Esophagus muscularis mucosa (tissue), 4 donors: ENCODE measurements at places on chromosomes 12 and 14.
A peak's percentile ranks its signal among the peaks of the same experiment; 100 is the strongest.

DNA sequence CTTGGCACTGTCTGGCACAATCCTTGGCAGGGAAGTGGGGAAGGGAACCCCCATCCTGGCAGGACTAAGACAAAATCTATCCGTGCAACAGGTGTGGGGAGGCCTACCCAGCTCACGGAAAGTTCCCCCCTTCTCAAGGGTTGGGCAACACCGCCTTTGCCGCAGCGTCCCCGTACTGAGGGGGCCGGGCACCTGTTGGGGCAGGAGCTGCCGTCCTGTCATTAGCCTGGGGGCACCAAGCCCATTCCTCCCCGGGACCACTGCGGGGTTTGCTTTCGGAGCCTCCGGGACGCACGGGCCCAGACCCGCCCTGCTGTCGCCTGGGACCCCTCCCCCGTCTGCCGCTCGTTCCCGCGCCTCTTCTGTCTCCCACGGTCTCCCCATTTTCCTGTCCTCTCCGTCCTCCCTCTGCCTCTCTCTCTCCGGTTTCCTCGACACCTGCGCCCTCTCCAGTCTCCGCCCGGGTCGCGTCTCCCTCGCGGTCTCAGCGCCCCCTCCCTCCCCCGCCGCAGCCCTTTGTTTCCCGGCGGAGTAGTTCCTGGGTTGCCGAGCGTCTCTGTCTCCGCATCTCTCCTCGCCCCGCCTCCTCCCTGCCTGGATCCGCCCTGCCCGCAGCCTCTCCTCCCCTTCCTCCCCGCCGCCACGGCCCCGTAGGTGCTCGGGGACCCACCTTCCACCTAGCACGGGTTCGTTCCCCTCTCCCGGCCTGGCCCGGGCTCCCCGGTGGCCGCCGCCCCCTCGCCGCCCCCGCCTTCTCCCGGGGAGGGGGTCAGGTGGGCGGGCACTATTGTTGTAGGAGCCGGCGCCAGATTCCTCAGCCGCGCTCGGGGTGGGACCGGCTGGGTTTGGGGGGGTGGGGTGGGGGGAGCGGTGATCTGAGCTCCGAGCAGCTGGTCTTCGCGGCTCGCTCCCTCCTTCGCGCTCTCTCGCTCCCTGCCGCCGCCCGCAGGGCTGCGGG is at the start of gene CACNB3:
Gene CACNB3 (plus strand): TSS at position 624 of the 958 bp plus-strand sequence. CDS start 434 bp downstream, outside the sequence.
- DNase-seq, result no peak

GRCh38 chr14:77319422-77319821 is 1.3 kb downstream of the POMT2 start:
- DNase-seq, result no peak

DNA sequence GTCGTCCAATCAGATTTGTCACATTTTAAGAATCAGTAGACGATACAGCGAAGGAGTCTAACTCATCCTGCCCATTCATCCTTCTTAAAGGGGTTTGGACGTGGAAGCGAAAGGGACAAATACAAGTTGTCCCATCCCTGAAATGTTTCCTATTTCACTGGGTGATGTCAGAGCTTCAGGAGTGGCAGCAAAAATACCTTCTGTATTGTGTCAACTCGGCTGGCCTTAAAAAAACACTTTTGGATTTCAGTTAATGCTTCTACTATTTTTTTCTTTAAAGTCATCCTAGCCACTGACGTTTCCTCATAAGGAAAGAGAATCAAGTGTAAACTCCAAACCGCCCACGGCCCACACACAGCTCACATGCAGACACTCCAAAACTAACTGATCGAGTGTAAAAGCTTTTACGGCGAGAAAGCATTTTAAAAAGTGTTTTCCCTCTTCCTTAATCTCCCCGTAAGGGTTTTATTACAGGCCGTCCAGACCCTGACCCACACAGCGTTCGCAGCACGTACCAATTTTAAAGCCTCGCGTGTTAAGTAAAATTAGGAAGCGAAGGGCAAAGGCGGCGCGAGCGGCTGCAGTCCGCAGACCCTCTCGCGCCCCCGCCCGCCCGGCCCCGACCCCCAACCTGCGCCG is 593 bp downstream of the CFL2 start:
- DNase-seq, result no peak

DNA sequence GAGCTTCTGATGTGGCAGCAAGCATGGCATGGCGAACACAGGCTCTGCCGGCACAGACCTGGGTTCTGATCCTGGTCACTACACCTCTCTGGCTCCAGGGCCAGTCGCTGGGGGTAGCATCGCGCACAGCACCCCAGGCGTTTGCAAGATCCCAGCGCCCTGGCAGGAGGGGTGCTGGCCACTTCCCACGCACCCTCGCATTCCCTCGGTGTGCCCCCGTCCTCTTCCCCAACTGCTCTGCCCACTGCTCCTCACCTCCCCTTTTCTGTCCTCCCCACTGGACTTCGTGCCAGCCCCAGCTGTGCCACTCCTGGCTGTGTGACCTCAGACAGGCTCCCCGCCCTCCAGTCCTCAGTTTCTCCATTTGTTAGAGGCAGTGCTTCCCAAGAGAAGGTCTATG is 2.8 kb downstream of the CDK2AP1 start:
- no peak for DNase-seq

DNA sequence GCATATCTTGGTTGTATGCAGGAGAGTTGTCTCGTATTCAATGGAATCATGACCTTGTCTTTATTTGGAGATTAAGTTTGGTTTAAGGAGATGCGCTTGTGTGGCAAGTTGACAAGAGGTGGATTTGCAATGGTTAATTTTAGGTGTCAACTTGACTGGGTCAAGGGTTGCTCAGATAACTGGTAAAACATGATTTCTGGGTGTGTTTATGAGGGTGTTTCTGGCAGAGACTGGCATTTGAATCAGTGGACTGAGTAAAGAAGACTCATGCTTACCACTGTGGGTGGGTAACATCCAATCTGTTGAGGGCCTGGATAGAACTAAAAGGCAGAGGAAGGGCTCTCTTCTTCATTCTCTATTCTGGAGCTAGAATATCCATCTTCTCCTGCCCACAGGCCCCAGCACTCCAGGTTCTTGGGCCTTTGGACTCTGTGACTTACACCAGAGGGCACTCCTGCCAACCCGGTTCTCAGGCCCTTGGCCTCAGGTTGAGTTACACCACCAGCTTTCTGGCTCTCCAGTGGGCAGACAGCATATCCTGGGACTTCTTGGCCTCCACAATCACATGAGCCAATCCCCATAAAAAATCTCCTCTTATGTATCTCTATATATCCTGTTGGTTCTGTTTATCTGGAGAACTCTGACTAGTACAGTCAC is 141.5 kb upstream of the ARID2 start:
- DNase-seq, result peak; percentile 55

GRCh38 chr12:6084261-6084968 is 40.1 kb downstream of the VWF start:
- no peak for DNase-seq

DNA sequence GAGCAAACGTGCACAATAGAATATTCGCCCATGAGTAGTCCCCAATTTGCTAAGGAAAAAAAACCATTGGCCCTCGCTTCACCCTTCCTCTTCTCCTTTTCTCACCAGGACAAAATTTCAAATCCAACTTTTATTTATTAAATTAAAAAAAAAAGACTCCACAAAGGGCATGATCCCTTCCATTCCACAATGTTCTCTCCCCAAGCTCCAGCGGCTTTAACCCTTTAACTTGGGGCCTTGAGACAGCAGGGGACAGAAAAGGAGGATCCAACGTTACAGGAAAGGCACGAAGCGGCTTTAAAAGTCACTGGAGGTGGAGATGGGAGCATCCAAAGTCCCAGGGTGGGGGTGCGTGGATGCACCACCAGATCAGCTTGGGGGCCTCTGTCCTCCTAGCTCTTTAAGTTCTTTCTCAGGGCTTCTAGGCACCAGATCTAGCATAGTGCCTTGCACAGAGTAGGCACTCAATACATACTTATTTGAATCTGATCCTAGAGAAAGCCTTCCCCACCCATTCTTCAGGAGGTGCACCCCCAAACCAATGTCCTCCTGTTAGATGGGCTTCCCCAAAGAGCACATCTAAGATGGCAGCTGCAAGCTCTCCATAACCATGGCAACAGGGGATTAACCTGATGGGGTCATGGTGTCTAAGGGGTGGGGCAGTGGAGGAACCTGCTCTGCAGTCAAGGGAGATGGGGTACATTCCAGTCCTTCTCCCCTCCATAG is 5.2 kb upstream of the AAAS start:
- DNase-seq, result no peak

DNA sequence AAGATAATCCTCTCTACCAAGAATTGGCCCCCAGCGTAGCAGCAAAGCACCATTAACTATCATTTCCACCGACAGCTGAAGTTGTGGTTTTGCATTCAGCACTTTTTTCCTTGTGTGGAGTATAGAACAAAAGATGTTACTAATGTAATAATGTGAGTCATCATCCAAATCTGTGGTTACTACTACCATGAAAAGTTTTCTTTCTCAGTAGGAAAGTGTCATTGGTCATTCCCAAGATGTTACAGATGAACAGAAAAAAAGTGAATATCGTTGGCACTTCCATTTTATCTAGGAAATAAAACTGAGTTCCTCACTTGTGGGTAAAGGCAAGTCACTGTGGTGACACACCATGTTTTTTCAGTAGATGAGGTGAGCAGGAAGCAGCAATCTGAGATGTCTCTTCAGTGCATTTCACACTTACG is 30.3 kb upstream of the IFNG start:
- DNase-seq, result no peak

GRCh38 chr14:104817930-104818713 is 17.2 kb downstream of the ZBTB42 start:
- no peak for DNase-seq

- no peak for DNase-seq
Observed at GRCh38 chr12:131758016-131758739, 47.3 kb downstream of the SFSWAP start.

DNA sequence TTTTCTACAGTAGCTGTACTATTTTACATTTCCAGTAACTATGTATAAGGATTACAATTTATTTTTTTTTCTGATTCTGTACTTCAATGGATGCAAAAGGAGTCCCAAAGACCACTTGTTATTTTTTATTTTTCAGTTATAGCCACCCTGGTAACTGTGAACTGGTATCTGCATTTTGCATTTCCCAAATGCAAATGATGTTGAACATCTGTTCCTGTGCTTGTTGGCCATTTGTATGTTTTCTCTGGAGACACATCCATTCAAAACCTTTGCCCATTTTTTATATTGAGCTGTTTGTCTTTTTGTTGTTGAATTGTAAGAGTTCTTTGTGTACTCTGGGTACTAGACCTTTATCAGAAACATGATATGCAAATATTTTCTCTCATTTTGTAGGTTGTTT is 485.6 kb downstream of the LRIG3 start:
- DNase-seq, result no peak

DNA sequence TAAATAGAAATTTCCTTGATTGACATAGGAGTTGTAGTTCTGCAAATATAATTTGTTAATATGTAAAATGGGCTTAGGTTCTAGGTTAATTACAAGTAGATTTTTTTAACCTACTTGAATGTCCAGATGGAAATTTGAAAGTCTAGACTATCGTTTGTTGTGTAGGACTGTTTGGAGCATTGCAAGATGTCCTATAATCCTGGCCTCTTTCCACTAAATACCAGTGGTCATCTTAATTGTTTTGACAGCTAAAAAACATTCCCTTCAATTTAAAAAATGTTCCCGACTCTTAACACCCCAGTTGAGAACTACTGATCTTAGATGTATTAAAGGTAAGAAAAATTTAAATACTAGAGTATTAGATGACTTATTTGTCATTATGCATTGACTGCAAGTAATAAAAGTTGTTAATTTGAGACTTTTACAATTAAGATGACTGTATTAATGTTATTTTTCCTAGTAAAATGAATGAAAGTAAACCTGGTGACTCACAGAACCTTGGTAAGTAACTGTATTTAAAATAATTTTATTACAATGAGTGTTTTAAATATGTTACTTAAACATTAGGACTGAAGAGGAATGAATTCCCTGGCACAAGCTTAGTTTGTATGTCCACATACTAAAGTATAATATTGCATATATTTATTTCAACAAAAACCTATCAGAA is 21.8 kb downstream of the G2E3 start:
- no peak for DNase-seq

GRCh38 chr14:33309106-33309505 is 370.4 kb downstream of the NPAS3 start:
- no peak for DNase-seq

DNA sequence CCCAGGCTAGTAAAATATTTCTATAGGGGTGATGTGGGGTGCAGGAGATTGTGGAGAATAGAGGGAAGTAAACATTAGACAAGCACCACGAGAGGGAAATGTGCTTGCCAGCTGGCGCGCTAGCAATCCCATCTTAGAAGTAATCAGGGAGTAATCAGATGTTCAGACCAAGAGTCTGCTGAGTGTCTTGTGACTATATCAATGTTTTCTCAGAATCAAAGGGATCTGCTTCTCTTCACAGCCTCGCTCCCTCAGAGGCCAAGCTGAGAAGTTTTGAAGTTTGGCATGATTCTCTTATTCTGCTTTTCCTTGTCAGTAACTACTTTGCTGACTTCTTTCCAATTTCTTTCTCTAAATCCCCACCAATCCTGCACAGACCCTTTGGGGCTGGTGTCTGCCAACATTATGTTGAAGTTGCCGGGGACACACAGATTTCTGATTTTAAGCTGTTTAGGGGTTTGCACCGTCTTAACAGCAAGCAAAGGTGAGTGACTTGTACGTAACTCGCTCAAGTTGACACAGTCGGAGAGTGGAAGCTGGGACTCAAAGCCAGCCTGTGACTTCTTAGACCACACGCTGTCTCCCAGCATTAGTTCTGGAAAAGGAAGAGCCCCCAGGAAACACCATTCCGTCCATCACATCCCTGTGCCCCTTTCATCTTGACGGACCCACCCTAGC is 22.0 kb upstream of the TSPAN9 start:
- no peak for DNase-seq

- no peak for DNase-seq
Observed at GRCh38 chr12:5197656-5198055, 154.0 kb downstream of the KCNA5 start.

GRCh38 chr14:57686304-57686703 is 179.6 kb downstream of the SLC35F4 start:
- no peak for DNase-seq
